ENCODE measurements at places on chromosomes 3 and 15.

- no peak for DNase-seq
These were observed 10.6 kb upstream of the PCSK6 start for GRCh38 chr15:101499863-101500713.

- DNase-seq: no peak
These were observed 32.7 kb upstream of the RPS17 start for GRCh38 chr15:82572986-82573385.

DNA sequence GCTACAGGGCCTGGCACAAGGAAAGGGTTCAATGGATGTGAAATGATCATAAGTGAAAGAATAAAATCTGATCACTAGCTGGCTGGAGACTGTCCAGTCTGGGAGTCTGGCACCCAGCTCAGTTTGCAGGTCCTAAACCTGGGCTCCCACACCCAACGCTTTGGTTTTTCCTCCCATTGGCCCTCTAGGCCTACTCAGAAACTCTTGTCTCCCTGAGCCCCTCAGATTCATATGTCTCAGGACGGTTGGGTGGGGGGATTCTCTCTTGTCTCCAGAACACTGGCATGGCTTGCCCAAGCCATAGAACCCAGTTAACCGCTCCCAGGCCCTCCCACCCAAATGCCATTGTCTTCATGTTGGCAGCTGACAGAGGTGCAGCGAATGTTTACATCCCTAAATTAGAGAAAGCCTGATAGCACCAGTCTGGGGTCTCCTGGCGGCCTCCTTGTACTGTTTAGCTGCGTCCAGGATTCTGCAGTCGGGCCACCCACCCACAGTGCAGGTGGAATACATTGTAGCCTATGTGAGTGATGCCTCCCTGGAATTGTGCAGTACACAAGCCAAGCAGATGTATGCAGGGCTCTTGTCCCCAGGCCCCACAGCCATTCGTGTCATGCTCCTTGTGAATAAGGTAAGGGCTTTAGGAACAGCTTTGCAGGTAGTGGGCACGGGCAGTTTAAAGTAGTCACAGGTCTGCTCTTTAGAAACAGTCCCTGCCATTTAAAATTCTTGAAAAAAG is 266.3 kb downstream of the XXYLT1 start:
- DNase-seq: no peak

DNA sequence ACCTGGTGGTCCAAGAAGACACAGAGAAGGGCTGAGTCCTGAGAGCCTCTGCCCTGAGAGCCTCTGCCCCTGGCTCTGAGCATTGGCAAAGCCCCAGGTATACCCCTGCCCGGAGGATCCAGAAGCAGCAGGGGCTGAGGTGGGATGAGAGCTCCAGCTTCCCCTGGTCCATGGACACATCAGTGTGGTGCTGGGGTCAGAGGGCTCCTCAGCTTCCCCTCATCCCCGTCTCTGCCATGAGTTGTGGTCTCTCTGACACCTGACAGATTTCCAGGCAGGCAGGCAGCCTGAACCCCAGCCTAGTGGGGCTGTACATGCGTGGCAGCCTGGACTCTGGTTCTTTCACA is 3.5 kb upstream of the KLF15 start:
- no peak for DNase-seq

DNA sequence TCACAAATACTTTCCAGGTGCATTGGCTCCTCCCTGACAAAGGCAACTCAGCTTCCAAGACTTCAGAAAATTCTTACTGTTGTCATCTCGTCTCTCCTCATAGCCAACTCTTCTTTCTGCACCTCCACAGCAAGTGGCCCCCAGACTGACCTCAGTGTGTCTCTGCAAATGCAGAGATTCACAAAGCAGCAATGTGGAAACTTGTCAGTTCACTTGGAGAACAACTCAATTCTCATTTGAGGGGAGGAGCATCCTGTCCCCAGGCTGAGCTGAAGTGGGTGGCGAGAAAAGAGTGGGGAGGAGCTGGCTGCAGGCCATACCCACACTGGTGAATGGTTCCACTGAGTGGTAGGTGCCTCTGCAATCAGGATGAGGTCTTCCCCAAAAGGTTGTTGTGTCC is 248.7 kb upstream of the IL12A start:
- DNase-seq: no peak

GRCh38 chr15:44340410-44340809 is 51.9 kb downstream of the GOLM2 start:
- peak; percentile 77 for DNase-seq

DNA sequence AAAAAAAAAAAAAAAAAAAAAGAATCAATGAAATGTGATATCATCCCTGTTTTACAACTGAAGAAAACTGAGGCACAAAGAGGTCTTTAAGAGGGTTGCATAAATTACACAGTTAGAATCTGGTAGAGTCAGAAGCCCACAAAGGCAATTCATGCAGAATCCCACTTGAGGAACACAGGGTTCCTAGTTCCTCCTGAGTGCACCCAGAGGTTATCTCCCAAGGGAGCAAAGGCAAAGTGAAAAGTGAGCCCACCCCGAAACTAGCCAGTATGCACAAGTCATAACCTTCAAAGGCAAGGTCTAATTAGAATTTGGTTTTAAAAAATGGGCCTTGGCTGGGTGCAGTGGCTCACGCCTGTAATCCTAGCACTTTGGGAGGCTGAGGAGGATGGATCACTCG is 37.8 kb downstream of the AP3S2 start:
- no peak for DNase-seq

DNA sequence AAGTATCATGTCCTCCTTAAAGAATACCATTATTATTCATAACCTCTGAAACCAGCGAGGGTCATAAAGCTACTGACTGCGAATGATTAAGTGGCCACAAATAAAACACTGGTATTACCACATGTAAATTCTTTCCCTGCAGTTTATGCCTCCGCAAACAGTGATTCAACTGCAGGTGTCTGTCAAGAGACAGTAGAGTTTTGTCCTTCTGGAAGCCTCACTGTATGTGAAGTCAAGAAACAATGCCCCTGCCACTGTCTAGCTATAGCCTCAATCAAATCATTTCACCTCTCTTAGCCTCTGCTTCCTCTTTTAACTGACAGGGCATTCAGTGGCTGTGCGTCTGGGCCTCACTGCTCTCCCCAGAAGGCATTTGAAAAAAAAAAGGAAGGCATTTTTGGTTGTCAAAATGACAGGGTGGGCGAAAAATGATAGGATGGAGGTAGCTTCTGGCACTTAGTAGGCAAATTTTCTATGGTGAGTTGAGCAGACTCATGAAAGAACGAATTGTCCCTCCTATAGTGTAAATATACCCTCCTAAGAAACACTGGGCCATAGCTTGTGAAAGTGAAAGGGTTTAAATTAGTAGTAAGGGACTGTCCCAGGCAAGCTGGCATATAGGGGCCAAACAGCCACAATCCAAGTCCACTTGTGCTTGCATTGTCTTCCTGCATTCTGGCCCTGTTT is 66.7 kb downstream of the FILIP1L start:
- peak; percentile 86 for DNase-seq

- no peak for DNase-seq
These were observed 77.7 kb upstream of the NR2E3 start for GRCh38 chr15:71732636-71733035.

DNA sequence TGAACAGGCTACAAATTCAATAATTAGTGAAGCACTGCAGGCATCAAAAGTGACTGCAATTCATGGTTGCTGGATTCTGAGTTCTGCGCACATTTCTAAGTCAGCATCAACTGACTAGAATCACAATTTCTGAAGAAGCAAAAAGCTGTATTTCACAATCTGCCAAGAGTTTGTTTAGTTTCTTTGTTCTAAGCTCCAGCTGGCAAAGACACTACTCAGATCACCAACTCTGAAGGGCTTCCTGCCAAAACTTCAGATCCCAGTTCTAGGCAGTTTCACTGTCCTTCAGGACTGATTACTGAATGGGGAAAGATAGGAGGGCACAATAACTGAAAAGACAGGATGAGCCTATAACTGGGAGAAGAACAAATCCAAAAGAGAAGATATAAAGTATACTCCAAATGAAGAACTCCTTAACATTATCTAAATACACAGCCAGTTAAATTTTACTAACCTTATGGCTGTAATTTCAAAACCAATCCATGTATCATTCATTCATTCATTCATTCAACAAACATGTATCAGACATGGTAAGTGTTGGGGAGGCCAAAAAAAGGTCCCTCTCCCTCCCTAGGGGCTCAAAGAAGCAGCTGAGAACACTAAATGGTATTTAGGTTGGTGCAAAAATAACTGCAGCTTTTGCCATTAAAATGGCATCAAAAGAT is 17.1 kb downstream of the TJP1 start:
- peak; percentile 63 for DNase-seq

GRCh38 chr15:90934949-90935751 is at the start of gene UNC45A:
Gene UNC45A, plus strand, starts transcription at chr15:90935285. Its CDS starts 40 bp downstream, at chr15:90935325.
- peak; percentile 68 for DNase-seq

GRCh38 chr3:52429779-52430415 is 15.0 kb downstream of the SEMA3G start:
- peak; percentile 41 for DNase-seq

DNA sequence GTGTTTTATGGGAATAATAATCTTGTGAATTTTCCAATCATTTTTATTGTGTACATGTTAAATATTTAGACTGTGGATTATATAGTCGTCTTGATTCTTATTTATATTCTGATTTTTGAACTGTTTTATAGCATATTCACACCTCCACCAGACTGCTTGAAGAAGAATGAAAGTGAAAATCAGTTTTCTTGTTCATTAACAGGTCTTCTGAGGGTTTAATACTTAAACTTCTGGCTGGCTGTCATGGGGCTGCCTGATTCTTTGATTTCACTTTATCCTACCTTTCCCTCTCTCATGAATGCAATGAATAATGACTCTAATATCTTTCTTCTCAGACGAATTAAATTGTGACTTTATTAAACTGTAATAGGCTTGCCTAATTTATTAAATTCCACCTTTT is 56.2 kb downstream of the ATP2C1 start:
- no peak for DNase-seq

- DNase-seq: no peak
These were observed 548.8 kb downstream of the MCTP2 start for GRCh38 chr15:94780166-94780565.

DNA sequence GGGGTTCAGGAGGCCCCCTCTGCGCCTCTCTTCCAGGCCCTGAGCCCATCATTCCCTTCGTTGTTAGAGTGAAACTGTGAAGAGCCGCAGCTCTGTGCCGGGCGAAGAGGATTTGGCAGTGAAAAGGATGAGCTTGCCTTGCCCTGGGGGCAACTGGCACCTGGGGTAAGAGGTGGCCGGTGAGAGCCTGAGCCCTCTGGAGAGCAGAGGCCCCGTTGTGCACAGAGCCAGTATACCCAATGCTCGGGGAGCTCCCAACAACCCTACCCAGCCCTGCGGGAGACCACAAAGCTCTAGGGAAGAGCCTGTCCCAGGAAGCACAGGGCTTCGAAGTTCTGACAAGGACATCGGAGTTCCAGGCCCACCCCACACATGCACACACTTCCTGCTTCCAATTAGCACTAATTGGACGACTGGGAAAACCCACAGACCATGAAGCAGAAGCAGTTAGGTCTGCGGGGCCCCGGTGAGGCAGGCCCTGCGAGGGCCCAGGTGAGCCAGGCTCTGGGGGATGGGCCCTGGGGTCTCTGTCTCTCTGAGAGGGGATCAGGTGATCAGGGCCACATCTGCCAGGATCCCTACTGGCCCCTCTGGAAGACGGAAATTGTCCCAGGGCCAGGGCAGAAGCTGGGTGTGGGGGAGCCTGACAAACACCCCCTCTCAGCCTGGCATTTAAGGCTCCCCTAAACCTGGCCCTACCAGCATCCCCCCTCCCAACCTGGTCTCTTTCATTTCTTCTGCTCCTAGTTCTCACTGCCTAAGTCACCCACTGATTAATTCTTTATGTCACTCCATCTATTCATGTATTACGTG is 27.9 kb upstream of the SFMBT1 start:
- DNase-seq: no peak

DNA sequence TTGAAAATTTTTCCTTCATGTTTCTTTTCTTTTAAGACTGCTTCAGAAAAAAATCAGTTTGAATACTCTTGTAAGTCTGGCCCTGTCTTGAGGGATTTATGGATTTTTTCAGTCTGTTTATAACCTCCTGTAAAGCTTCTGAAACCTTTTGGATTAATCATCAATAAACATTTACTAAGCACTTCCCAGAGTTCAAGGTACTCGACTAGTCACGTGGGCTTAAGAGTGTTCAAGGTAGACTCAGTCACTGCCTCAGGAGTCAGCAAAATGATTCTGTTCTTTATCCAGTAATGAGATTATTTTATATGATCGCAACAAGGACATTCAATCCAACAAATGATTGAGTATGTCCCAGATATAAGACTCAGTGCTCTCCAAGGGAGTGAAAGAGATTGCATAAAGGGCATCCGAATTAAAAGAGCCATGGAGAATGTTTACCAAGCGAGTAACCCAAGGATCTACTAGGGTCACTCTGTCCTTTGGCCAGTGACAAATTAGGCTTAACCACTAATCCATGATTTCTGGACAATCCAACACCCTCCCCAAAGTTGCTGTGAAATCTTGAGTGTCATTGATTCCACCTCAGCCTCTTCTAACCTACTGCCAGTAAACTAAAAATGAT is 726.6 kb upstream of the NAALADL2 start:
- DNase-seq: no peak

DNA sequence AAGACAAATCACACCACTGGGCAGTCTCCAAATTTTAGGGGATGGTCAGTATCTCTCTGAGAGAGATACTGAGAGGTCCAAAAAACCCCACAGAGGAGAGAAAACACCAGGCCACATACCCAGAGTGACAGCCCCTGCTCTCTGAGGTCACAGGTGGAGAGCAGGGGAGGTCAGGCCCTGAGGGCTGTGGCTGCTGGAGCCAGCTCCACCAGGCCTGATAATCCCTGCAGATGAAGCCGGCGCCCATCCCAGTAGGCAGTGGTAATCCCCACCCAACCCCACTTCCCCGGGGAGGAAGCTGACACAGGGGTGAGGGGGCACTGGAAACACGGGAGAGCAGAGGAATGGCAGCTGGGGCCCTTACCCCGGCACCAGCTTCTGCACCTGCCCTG is 31.2 kb upstream of the SRP14 start:
- no peak for DNase-seq

GRCh38 chr3:154188846-154189245 is 67.7 kb downstream of the ARHGEF26 start:
- no peak for DNase-seq

DNA sequence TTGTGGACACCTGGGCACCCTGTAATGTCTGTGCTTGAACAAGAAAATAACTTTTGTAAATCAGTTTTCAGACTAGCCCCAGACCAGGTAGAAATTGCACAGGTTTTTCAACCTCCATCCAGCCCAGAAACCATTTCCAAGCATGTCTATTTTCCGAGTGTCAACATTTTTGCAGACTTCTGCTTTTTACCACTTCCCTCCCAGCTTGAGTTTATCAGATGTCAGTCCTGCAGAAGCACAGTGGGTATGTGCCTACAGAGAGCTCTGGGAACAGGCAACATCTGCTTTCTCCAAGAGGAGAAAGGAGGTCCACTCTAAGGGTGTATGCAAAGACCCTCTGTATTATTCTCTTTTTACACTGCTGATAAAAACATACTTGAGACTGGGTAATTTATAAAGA is 83.9 kb downstream of the LRRK1 start:
- DNase-seq: no peak

DNA sequence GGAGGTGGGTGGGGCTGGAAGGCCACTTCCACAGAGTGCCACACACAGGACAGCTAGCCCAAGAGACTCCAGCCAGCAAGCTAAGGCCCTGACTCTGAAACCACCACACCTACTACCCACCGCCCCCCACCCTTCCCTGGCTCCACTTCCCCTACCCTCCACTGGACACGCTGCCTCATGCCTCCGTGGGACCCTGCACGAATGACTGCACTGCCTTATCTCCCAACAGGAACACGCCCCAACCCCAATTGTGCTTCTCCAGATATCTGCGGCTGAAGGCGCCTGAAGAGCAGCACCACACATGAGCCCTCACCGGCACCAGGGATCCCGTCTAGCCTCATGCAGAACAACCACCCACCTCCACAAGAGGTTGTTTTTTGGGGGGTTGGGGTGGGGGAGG is 2.7 kb downstream of the LINGO1 start:
- no peak for DNase-seq

- no peak for DNase-seq
These were observed 668.4 kb downstream of the MECOM start for GRCh38 chr3:168995129-168995528.

All from brain microvascular endothelial cell (primary cell).